Epithelial cell of proximal tubule (primary cell): ENCODE measurements at places on chromosomes 11 and 22.

DNA sequence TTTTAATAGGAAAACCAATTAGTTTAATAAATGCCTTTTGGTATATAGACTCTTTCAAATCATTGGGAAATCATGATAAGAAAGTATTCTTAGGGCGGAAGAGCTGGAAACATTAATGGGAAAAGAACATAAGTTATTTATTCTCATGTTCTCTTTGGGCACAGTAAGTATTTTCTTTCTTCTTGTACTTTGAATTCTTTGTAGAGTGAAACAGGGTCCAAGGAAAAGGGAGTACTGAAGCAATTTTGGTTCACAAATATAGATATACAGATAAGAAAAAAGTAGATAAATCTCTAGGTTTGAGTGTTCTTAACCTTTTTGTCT, 123.2 kb downstream of the MICAL2 start:
- no peak for DNase-seq

DNA sequence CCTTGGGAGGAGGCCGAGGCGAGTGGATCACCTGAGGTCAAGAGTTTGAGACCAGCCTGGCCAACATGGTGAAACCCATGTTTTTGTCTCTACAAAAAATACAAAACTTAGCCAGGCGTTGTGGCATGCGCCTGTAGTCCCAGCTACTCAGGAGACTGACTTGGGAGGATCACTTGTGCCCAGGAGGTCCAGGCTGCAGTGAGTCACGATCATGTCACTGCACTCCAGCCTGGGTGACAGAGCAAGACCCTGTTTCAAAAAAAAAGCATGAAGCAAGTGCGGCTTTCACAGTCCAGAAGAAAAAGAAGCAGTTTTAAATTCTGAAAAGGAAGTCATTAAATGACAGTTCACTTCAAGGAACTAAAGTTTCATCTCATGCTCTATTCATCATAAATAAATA, 7.1 kb upstream of the LTO1 start:
- no peak for DNase-seq

DNA sequence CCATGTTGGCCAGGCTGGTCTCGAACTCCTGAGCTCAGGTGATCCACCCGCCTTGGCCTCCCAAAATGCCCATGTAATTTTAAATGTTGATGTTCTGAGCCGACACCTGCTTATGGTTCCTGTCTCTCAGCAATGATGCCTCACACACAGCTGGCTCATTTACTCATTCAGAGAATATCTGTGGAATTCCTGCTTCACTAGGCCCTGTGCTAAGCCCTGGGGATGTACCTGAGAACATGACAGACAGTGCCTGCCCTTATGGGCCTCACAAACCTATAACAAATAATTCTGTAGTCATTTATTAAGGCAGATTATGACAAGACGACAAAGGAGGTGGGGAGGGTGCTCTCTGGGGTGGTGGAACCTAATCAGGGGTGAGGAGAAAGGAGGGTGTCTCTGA, 93.7 kb downstream of the PRR5L start:
- DNase-seq: no peak

GRCh38 chr11:113176599-113177360, 137.6 kb upstream of the TTC12 start:
- peak; percentile 20 for DNase-seq

GRCh38 chr11:131446590-131447275, 76.3 kb downstream of the NTM start:
- no peak for DNase-seq

- DNase-seq: no peak
These were observed 9.9 kb downstream of the NARS2 start for GRCh38 chr11:78564490-78565467.

GRCh38 chr11:122126024-122126688, 10.1 kb upstream of the BLID start:
- no peak for DNase-seq
